ENCODE measurements at places on chromosomes 11 and 22. TPM values are rescaled to one million over a fixed set of nuclear protein-coding genes. Genes with fewer than 3 reads are reported as not detected.

The CCDC82 gene
- 20.4 TPM for total RNA-seq

The OR4C45 gene
- total RNA-seq = not detected

The SCGB1D2 gene
- total RNA-seq = not detected

The ARHGAP8 gene
- 0.52 TPM for total RNA-seq

The MB gene
- 84.5 TPM for total RNA-seq

The PGA5 gene
- total RNA-seq = not detected

The TUB gene
- 8.9 TPM for total RNA-seq

The TMPRSS4 gene
- total RNA-seq = not detected

The SLC22A25 gene
- total RNA-seq = not detected

The FOLH1 gene
- 1.6 TPM for total RNA-seq

The GGTLC3 gene
- not detected for total RNA-seq

The NLRP10 gene
- not detected for total RNA-seq

The PDE3B gene
- total RNA-seq = 5.2 TPM

The POTEH gene
- not detected for total RNA-seq

The OR4D9 gene
- not detected for total RNA-seq

The OR52E2 gene
- total RNA-seq = not detected

The SMC1B gene
- total RNA-seq = under 0.01 TPM

The DDTL gene
- total RNA-seq = 3.7 TPM

The OVOL1 gene
- not detected for total RNA-seq

The APOL4 gene
- total RNA-seq = 21.4 TPM

The P2RX6 gene
- 11.0 TPM for total RNA-seq

The ACR gene
- total RNA-seq = 0.52 TPM

The ALDH3B2 gene
- total RNA-seq = not detected

The RIBC2 gene
- 0.52 TPM for total RNA-seq

The APOL5 gene
- 1.6 TPM for total RNA-seq

The SESN3 gene
- total RNA-seq = 93.4 TPM

The DBX1 gene
- total RNA-seq = under 0.01 TPM

The LARGE2 gene
- not detected for total RNA-seq

The SLC5A4 gene
- 1.0 TPM for total RNA-seq

The ELMOD1 gene
- 6.3 TPM for total RNA-seq

The MMP13 gene
- total RNA-seq = not detected

The OR52N4 gene
- not detected for total RNA-seq

The APOA4 gene
- 0.52 TPM for total RNA-seq

The TMEM86A gene
- 3.1 TPM for total RNA-seq

The ARHGEF17 gene
- 19.3 TPM for total RNA-seq

The OR5P2 gene
- total RNA-seq = not detected

The HEPACAM gene
- 1.6 TPM for total RNA-seq

The TMEM151A gene
- total RNA-seq = not detected

The P4HA3 gene
- 0.52 TPM for total RNA-seq

The ADM gene
- 28.2 TPM for total RNA-seq

The CASP12 gene
- 0.52 TPM for total RNA-seq

The PPME1 gene
- 18.3 TPM for total RNA-seq
